Jurkat, Clone E6-1 (cell line): ENCODE measurements at places on chromosomes 12 and 14.

- DNase-seq = no peak
These were observed 31.7 kb downstream of the MARK3 start for GRCh38 chr14:103416916-103417315.

DNA sequence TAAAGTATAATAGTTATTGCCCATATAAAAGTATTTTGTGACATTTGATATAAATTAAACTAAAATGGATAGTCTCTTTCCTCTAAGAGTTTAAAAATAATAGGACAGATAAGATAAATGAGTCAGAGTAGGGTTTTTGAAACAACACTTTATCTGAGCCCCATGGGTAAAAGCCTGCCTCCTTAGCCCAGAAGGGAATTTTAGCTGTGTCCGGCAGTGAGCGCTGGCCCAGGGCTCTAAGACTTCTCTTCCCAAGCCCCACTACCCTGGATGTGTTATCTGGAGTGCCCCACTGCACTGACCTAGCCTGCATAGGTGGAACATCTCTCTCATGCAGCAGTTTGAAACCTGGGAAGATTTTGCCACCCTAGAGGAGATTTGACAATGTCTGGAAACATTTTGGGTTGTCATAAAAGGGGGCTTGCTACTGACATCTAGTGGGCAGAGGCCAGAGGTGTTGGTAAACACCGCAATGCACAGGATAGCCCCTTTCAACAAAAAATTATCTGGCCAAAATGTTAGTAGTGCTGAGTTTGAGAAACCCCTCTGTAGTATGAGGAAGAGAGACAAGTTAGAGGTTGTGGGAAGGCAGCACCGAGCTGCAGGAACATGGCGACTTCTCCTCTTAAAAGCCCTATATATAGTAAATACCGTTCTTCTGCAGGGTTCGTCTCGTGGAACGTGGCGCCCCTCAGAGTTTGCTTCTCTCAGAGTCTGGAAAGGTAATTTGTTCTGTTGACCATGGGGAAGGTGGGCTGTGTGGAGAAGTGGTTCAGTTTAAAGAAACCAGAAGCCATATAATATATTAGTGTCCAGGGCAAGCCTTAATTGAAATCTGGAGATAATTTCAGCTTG, 29.3 kb upstream of the ATF1 start:
- DNase-seq = peak; percentile 37

GRCh38 chr12:79164890-79165289, 300.3 kb downstream of the SYT1 start:
- DNase-seq = no peak

- no peak for DNase-seq
These were observed 15.0 kb upstream of the NEDD1 start for GRCh38 chr12:96892104-96892503.

DNA sequence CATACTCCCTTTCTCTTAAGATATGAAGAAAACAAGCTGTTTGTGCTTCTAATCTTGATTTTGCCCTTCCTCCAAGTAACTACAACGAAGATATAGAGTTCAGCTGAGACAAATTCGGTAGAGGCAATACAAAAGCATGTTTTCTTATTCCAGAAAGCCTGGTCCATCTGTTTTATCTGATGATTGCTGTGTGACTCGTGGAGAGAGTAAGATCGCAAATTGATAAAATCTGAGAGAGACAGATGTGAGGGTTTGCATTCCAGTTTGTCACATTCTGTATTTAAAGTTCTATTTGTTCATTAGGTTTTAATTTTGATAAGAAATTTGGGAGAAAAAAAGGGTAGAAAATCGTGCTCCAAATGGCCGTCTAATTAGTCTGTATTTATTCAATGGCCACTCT, 192.1 kb downstream of the CPNE8 start:
- no peak for DNase-seq

- no peak for DNase-seq
These were observed 522 bp downstream of the R3HDM2 start for GRCh38 chr12:57430112-57430930.

- no peak for DNase-seq
These were observed 74.2 kb upstream of the BDKRB2 start for GRCh38 chr14:96130391-96130790.

DNA sequence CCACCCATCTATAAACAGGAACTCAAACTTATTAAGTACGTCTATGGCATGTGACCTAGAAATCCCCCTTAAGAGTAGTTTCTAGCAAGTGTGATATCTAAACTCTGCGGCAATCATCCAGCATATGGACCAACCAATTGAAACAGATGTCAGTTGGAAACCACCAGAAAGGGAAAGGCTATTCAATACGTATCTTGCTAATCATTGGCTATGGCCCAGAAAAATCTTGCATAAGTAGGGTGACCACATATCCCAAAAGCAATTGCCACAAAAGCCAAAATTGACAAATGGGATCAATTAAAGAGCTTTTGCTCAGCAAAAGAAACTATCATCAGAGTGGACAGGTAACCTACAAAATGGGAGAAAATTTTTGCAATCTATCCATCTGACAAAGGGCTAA, 24.2 kb downstream of the SYNJ2BP start:
- DNase-seq = no peak

GRCh38 chr14:39370415-39370814, 61.8 kb downstream of the FBXO33 start:
- no peak for DNase-seq

GRCh38 chr12:76085520-76085868, 1.0 kb upstream of the NAP1L1 start:
- DNase-seq = peak; percentile 68

DNA sequence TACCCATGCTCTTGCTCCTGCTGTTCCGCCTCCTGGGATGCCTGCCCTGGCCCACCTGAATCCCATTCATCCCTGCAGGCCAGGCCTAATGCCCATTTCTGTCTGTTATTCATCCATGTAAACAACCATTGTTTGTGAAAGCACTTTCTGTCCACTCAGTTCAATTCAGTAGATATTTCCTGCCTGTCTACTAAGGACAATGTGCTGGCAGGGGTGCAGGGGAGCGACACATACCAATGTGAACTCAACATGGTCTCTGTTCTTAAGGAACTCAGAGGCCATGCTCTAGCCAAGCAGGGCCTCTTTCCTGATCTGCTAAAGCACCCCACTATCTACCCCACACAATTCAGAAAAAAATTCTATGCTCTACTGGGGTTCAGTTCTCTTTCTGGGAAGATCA, 88.5 kb upstream of the ZFP36L1 start:
- no peak for DNase-seq

DNA sequence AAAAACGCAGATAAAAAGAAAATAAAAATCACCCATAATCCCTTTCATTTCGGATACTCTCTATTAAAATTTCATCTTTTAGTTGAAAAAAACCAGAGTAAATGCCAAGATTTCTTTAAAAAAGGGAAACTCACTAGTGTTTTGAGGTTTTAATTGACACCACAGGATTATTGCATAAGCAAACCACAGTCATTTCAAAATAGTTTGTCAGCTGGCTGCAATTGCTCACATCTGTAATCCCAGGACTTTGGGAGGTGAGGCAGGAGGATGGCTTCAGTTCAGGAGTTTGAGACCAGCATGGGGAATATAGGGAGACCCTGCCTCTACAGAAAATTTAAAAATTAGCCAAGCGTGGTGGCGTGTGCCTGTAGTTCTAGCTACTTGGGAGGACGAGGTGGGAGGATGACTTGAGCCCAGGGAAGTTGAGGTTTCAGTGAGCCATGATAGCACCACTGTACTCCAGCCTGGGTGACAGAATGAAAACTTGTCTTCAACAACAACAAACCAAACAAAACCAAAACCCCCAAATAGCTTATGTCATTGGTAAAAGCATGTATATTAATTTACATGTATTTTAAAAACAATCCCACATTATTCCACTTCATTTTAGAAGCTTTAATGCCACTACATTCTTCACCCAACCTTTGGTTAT, 48.8 kb downstream of the SYNE2 start:
- DNase-seq = peak; percentile 26

GRCh38 chr14:51711505-51711904, 59.8 kb downstream of the FRMD6 start:
- no peak for DNase-seq

- no peak for DNase-seq
These were observed 27.4 kb downstream of the SRRM4 start for GRCh38 chr12:119008691-119009221.

DNA sequence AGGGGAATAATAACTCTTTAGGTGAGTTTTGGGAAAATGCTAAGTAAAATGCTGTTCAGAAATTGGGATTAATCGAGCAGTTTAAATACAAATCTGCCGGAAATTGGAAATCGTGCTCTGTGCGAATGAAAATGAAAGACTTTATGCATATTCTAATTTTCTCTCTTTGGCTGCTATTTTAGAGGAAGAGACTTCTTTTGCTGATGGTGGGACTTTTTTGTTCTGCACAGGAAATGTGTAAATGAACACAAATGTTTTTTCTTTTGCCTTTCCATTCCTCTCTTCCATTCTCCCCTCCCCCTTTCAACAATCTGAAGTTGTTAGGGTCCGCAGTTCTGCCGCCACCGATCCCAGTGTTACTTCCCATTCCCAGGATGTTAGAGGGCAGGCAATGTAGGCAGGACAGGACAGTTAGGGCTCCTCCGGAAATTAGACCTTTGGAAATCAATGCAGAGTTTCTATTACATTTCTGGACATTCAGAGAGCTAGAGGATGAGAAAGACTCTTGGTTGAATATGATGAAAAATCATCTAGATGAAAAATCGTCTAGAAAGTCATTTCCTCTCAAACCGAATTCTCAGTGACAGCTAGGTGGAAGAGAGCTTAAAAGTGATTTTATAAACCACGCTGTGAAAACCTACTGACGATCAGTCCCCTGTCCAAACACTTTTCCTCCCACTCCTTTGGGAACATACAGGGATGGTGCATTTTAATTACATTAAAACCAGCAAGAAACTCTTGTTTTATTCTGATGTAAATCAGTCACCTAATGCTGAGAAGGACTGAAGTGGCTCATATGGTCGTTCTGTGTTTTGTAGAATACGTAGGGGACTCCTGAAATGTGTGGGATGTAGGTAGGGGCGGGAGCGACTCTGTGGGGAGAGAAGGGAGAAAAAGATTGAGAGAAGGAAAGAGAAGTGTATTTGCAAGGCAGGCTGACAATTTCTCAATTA, 17.8 kb downstream of the FOXG1 start:
- DNase-seq = no peak

DNA sequence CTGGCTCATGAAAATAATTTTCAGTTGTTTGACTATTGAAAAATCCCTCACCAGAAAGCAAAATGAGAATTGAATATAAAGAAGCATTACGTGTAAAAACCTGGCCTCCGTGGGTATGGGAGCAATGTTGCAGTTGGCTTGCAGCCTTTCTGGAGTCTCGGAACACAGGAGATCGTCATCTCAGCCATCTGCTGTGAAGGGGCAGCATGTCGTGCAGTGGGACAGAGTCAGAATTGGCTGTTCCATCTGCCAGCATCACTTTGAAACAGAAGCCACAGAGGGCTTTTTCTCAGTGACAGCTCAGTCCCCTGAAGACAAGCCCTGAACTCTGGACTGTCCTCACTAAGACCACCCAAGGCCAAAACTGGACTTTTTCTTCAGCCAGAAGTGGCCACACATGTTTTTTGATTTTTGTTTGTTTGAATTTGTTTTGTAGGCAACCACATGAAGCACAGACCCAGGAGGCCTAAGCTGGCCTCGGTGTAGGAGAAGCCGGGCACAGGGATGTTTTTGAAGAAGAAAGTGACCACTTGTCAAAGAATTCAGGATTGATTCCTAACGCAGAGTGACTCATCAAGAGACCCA, 170.8 kb upstream of the DYRK2 start:
- DNase-seq = no peak

DNA sequence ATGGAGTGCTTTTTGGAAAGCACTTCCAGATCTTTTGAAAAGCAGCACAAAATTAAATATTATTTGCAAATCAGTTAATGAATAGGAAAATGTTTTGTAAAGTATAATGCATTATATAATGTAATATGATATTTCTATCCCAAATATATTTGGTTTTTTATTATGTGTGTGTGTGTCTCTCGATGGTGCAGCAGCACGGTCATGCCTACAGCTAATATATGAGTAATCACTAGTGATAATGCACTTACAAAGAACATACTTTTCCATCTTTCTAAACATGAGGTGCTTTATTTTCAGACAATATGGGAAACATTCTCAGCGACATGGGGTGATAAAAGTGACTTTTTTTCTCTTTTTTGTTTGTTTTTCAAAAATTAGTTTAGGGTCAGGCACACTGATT, 1.3 kb upstream of the EEA1 start:
- DNase-seq = no peak

DNA sequence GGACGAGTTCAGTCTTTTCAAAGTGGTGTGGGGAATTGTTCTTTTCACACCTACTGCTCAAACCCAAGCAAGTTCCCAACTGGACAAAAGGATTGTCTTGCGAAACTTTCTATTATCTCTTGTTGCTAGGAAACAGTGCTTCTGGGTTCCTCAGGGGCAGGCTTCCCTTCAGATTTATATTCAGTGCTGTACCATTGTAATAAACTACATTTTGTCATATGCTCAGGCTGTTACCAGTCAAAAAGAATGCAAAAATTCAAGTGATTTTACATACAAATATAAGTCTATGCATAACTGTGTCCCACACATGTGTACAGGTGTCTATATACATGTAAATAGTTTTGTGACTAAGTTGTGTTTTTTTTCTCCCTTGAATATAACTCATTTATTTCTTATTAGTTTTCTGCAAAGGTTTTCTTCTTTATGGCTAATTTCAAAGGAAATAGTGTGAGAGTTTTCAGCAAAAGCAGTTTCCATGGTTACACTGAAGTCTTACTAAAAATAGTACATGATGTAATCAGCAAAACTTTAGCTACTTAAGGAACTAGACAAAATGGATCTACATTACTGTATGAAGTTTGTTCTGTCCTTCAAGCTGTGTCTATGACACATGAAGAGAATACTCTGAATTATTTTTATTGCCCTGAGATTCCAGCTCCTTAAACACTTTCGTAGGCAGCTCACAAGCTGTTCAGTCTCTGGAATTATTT, 430.2 kb upstream of the TMPO start:
- DNase-seq = no peak

DNA sequence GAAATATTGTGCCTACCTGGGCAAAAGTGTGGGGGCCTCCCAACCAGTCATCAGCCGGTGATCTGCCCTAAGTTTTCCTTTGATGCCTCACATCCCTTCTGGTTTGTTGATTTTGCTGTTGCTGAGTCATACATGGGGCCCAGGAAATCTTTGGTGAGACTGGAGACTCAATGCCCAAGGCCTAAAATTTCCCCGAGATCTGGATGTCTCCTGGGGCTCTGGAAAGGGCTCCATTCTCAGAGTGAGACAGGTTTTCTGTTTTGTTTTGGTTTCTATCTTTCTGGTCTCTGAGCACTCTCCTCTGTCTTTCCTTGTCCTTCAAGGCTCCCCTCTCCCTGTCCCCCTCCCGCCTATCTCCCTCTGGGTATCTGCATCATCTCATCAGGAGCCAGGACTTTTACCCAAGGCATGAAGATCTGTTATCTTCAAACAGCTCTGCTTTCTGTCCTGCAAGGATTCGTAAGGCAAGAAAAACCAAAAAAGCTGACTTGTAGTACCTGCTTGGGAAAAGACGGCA, 152.8 kb upstream of the MAX start:
- DNase-seq = no peak

DNA sequence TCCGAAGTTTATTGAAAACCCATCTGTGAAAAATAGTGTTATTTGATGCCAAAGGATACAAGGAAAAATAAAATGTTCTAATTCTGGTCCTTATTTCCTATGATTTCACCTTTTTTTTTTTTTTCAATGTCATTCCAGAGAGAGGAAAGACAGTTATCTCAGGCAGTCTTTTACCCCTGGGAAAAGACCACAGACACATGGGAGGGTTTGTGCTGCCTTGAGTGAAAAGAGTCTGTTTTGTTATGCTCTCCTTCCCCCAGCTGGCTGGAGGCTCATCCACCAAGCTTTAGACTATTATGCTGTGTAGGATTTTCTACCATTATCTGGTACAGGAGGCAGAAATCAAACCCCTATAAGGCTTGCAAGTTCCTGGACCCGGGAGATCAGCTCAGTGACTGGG, 151.8 kb downstream of the CRADD start:
- no peak for DNase-seq

GRCh38 chr12:94676031-94676641, 25.8 kb upstream of the TMCC3 start:
- peak; percentile 72 for DNase-seq
